DMS 273 treated with DMSO at 0.1 percent for 48 hours (cell line): ENCODE measurements at places on chromosomes 7 and 10.

GRCh38 chr10:72337039-72337629, 17.6 kb downstream of the DNAJB12 start:
- no peak for DNase-seq

GRCh38 chr7:155161690-155162089, 91.6 kb downstream of the HTR5A start:
- DNase-seq, result no peak

DNA sequence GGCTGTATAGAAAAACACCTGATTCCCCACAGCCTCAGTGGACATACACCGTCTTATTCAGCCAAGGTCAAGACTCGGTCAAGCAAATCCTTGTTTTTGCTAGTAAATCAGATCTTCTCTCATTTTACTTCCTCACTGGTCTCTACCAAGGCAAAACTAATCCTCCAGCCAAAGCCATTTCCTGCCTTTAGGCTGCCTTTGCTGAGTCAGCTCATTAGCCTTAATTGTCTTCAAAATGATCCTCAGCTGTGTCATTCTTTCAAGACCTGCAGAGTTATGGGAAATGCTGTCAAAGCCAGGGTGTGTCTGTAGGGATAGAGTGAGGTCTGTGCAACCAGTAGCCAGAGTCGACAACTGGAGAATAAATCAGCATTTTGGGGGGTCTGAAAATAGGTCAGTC, 107.2 kb upstream of the FAM180A start:
- no peak for DNase-seq

DNA sequence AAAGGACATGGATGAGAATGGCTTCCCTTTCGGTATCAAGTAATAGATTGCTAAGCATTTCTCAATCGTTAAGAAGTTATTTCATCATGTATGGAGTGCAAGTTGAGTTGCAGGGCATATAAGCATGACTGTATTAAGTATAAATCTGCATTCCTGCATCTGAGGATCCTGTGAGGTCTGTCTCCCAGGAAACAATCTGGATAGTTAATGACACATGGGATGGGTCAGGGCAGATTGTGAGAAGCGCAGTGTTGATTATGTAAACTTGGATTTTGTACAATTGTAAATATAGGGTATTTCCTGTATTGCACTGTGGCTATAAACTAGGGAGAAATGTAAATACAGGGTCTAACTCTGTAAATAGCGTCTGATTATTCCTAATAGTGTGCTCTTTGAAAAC, 102.6 kb downstream of the PLXDC2 start:
- no peak for DNase-seq

DNA sequence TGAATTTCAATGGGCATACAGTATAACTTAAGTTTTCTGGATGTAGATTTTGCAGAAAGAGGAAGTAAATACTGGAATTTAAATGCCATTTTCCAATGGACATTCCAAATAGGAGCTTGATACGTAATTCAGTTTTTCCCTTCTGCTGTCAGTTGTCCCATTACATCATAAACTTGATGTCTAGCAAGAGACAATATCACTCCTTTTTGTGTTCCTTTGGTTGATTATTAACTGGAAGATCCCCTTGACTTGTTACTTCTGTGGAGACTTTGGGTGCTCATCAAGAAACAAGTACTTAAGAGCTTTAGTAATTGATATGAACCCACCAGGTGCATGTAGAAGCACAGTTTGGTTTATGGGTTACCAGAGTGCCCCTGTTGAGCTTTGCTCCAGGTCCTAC, 116.1 kb downstream of the ST7 start:
- no peak for DNase-seq

GRCh38 chr10:128210215-128211063, 84.2 kb upstream of the MKI67 start:
- no peak for DNase-seq

DNA sequence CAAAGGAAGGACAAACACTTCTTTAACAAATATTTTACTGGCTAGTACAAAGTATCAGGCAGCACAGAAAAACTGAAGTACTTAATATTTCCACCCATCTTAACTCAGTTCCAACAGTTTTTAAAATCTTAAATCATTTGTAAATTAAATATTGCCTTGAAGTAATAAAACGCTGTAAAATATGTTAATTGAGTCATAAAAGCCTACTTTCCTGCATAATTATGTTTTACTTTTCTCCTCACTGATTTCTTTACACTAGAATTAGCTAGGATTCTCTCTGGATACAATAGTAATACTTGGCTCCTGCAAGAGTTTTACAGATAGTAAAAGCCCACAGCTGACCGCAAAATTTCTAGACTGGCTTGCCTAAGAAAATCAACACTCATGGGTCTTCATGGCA, 74.9 kb downstream of the SFMBT2 start:
- no peak for DNase-seq

GRCh38 chr7:139034855-139035585, 822 bp downstream of the ZC3HAV1L start:
- peak; percentile 54 for DNase-seq

- DNase-seq, result no peak
These were observed 20.9 kb upstream of the ACSL5 start for GRCh38 chr10:112353046-112353445.

DNA sequence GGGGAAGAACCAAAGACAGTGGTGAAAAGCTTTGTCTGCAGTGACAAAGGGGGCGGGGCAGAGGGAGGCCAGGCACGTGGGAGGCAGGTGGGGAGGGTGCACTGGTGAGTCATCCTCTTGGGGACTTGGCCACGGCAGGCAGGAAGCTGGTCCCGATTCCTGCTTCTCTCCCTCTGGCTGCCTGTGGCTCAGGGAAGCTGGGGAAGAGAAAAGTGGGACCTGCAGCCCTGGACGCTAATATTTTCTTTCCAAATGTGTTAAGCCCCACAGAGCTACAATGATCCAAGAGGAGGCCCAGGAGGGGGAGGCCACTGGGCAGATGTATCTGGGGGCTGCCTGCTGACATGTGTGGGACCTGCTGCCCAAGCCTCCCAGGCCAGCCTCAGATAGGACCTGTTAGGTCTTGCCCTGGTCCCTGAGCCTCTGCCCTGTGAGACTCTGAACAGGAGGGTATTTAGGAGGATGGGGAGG, 231.8 kb downstream of the KCNMA1 start:
- no peak for DNase-seq

GRCh38 chr7:108568801-108569380, 615 bp downstream of the THAP5 start:
- no peak for DNase-seq
